ENCODE measurements at places on chromosomes 4 and X. TPM values are rescaled to one million over a fixed set of nuclear protein-coding genes. Genes with fewer than 3 reads are reported as not detected.

DNA sequence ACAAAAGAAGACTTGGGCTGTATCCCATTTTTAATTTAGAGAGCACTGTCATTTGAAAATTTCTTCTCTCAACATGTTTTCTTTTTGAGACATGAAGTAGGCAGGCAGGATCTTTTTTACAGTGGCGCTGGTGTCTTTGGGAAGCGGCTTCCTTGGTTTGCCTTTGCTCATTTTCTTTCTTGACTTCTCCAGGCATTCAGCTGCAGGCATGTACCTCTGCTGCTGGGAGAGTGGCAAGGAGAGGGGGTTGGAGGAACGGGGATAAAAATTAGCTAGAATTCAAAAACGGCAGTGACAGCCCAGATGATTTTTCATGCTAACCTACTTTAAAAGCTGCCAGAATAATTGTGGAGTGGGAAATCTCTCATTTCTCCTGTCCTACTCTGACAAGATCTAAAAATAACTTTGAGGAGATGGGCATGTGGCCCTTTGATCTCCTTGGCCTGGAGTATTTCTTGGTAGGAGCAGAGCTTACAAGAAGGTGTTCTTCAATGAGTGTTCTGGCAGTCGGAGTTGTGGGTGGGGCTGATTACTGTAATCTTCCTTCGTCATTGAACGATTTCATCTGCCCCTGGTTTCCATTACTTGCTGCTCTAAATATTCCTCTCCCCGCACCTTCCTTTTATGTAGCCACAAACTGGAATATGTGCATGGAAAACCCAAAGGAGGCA lies 54.8 kb downstream of the TBL1X start:
- H3K27me3 ChIP-seq: no peaks in the 10 kb centered on the region
- H3K36me3 ChIP-seq: no peaks in the 10 kb centered on the region
- H3K4me1 ChIP-seq: peaks cover 20% of the 10 kb centered on the region
- no peak for DNase-seq
- no peak overlapping the region for H3K27ac ChIP-seq

GRCh38 chr4:87500092-87500462 lies 29.1 kb downstream of the SPARCL1 start:
- H3K4me3 ChIP-seq: no peak overlapping the region
- no peak for DNase-seq
- H3K27ac ChIP-seq: no peak overlapping the region
- H3K4me1 ChIP-seq: no peaks in the 10 kb centered on the region

GRCh38 chr4:77582711-77583110 lies 22.9 kb upstream of the CXCL13 start:
- H3K27ac ChIP-seq: no peak overlapping the region
- no peak overlapping the region for H3K4me3 ChIP-seq
- H3K4me1 ChIP-seq: peaks cover 13% of the 10 kb centered on the region
- H3K27me3 ChIP-seq: no peaks in the 10 kb centered on the region
- DNase-seq: no peak
- no peaks in the 10 kb centered on the region for H3K36me3 ChIP-seq

- H3K4me3 ChIP-seq: no peak overlapping the region
- H3K27me3 ChIP-seq: no peaks in the 10 kb centered on the region
- H3K4me1 ChIP-seq: no peaks in the 10 kb centered on the region
- no peak overlapping the region for H3K27ac ChIP-seq
- H3K36me3 ChIP-seq: no peaks in the 10 kb centered on the region
Observed at GRCh38 chrX:16589211-16589610, 60.7 kb upstream of the S100G start.

DNA sequence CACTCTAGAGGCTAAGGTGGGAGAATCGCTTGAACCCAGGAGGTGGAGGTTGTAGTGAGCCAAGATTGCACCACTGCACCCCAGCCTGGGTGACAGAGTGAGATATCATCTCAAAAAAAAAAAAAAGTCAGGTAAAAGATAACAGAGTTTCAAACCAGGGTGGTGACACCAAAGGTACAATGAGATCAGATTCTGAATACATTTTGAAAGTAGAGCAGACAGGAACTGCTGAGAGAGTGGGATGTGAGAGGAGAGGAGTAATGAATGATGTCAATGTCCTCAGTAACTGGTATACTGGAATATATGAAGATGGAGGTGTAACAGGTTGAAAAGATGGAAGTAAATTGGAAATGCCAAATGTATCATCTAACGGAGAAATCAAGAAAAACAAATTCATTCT lies 135.6 kb downstream of the CAMK2D start:
- DNase-seq: no peak
- H3K4me1 ChIP-seq: peaks cover 25% of the 10 kb centered on the region
- peaks cover 17% of the 10 kb centered on the region for H3K36me3 ChIP-seq

REPS2 gene
- 9.4 TPM for total RNA-seq

Data from B cell (primary cell).